ENCODE measurements at places on chromosomes 2 and 18.

DNA sequence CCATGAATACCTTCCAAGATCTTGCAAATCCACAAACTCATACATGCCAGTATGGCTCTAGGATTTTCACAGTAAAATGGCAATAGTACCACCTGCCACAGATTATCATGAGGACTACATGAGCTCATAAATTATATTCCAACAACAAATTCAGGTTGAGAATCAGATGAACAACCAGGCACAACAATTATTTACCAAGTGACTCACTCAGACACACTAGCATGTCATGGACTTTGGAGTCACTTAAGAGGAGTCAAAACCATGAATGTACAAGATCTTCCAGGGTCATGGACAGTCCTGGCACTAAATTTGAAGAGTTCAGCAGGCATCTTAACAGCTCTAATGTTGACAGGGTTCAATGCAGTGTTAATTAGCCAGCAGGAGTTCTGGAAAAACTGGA is 34.4 kb upstream of the BZW1 start:
- no peak for DNase-seq

DNA sequence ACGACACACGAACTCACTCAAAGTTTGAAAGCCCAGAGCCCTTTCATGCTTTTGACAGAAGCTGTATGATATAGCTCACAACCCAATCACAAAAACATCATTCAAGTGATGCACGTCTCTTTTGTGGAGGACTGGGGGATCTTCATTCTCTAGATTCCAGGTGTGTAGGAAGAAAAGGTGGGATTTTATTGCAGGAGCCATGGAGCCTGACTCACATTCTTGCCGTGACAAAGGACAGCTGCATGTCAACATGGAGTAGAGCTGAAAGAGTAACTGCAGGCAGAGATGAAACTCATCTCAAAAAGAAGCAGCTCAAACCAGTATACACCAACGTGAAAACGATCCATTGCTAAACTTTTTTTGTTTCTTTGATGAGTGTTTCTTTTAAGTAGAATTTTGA is 50.9 kb upstream of the PDE1A start:
- no peak for DNase-seq

GRCh38 chr18:961644-962355 is 57.1 kb downstream of the ADCYAP1 start:
- peak; percentile 23 for DNase-seq

- DNase-seq: no peak
These were observed 183.6 kb upstream of the MGAT5 start for GRCh38 chr2:134070281-134070741.

GRCh38 chr2:65025453-65026123 is 30.6 kb upstream of the CEP68 start:
- no peak for DNase-seq

- no peak for DNase-seq
These were observed 79.9 kb downstream of the TRIB2 start for GRCh38 chr2:12796657-12797056.

- DNase-seq: no peak
These were observed 58.6 kb upstream of the HS6ST1 start for GRCh38 chr2:128377071-128377910.

DNA sequence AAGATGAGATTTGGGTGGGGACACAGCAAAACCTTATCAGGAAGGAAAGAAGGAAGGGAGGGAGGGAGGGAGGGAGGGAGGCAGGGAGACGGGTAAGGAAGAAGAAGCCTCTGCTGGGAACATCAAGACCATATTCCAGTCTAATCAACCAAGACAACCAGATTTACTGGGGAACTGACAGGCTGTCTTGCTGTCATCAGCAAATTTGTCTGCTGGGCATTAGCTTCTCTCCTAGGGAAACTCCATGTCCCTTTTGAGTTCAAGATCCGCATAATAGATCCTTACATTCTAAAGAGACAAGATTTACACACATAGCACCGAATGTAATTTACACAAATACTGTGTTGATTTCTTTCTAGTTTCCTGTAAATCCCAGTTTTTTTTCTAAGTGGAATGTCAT is 1618.9 kb upstream of the ZEB2 start:
- no peak for DNase-seq

DNA sequence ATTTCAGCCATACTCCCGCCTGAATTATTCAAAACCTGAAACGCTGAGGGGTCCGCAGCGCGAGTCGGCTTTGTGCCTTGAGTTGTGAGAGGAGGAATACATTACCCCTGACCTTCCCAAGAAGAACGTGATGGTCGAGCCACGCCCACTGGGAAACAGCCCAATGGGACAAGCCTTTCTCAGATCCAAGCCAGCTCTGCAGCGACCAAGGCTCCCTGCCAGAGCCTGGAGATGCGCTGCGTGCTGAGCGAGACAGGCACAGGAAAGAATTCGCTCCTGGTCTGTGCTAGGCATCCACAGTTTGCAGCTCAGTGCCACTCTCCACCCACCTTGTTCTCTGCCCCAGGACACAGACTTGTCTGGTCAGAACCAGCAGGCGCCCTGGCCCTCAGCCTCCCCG is 74.1 kb upstream of the GLI2 start:
- no peak for DNase-seq

DNA sequence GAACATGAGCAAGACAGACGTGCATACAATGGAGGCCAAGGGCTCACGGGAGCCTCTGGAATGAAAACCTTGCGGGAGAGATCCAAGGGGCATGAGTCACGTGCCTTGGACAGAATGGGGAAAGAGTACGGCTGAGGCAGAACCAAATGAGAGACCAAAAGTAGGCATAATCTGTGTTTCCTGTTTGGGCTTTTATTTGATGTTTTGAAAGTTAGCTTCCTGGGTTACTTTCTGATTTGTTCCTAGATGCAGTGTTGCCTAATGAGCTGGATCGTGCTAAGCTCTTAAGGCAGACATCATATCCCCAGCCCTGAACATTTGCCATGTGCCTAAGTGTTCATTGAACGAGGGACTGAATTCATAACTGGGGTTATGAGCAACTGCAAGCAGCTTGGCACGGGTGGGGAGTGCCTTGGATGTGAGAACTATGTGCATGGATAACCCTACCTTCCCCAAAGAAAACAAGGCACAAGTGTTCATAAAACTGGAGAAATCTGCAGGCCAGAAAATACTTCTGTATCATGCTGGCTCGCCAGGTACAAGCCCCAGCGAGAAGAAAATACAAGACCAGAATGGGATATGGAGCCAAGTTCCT is 60.3 kb upstream of the RPL31 start:
- DNase-seq: no peak

GRCh38 chr2:224532931-224533330 is 52.2 kb downstream of the CUL3 start:
- no peak for DNase-seq

DNA sequence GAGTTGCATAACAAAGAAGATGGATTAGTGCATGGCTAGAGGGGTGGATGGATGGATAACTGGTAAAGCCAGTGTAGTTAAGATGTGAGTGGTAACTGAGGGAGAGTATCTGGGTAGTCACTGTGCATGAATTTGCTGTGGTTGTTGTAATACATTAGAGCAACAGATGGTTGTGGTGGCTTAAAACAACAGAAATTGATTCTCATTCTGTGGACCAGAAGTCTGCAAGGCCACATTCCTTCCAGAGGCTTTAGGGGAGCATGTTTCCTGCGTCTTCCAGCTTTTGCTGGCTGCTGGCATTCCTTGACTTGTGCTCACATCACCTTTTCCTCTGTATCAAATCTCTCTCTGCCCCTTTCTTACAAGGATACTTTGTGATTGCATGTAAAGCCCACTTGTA is 155.4 kb downstream of the ASB1 start:
- DNase-seq: no peak

DNA sequence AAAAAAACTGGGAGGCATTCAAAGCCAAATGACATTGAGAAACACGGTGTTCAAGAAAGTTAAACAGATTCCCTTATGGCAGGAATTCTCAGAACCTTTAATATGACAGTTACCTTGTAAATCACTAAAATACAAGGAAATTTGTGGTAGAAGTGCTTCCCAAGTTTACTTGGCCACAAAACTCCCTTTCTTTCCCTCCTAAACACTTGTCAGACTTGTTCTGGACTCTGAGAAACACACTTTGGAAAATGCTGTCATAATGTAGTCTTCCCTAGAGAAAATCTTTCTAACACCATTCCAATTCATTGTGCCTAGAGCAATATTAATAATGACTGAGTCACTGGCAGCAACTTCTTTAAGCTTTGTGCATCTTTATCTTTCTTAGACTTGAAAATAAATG is 140.4 kb downstream of the ANKRD44 start:
- DNase-seq: no peak

- peak; percentile 38 for DNase-seq
These were observed 457.3 kb downstream of the ADCYAP1 start for GRCh38 chr18:1361936-1362335.

- no peak for DNase-seq
These were observed 186.3 kb downstream of the EN1 start for GRCh38 chr2:118661179-118661578.
